Pancreas (tissue), 10 donors: ENCODE measurements at places on chromosomes 5 and 9.

DNA sequence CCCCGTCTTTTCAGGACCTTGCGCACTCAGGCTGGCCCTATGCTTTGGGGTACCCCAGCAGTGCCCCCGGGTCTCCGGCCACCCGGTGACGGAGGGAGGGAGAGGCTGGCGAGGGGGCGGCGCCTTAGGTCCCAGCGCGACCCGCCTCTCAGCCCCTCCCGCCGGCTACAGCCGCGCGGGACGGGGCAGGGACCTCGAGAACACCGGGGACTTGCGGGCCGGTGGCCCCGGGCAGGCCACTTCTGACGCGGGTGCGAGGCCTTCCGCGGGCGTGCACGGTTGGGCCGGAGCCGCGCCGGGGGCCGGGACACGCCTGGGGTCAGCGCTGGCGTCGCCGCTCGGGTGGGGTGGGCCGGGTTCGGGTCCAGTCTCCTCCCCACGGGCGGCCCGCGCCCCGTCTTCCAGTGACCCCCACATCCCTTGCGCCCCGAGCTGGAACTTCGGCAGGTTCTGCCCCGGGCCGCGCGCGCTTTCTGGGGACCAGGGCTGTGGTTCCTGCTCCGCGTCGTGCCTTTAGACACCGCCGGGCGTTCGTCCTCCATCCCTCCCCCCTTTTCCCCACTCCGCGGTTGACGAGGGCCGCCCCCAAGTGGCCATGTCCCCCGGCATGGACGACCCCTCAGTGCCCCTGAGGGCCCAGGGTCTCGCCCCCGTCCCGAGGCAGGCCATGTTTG lies 3.8 kb upstream of the SQSTM1 start:
- no peak for DNase-seq

DNA sequence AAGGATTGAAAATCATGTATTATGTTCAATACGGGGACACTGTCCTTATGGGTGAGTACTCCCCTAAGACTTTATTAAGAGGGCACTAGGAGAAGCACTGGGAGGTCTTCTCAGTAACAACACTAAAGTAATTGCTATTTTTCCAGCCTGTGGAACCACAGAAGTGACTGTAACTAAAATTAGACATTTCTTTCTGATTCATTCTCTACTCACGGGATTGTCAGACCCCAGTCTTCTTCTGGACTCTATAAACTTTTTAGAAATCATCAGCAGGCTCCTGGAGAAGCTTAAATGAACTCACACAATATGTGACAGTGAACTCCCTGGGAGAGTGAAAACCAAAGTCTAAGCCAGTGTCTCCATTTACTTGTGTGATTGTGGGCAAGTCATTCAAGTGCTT lies 14.5 kb downstream of the TLR4 start:
- no peak for DNase-seq

GRCh38 chr5:136731241-136731900 lies 366.0 kb upstream of the TRPC7 start:
- DNase-seq: no peak

DNA sequence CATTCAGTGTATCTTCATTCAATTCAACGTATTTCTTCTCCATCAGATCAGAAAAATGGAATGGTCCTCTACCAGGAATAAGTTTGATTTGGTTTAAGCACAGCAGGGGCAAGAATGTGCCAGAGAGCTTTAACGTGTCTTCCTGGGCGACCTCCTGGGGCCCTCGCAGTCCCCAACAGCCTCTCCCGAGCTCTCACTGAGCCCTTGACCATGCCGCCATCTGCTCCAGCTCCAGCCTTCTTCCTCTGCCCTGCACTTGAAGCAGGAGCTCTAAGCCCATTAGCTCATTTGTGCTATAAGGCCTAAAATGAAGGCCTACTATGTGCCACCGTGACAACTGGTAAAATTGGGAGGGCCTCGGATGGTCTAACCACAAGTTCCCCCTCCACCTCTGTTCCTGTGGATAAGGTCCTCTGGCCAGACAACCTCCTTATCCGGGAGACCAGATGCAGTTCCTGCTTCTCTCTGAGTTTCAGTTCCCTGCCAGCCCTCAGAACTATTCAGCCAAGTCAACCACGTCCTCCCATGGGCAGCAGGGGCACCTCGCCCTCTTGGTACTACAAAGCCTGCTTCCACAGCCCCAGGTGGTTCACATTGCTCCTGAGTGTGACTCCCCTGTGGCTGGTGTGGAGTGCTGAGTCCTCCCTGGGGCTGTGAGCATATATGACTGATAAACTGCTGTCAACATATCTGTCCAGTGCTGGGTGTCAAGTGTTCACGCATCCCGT lies 35.8 kb downstream of the C5orf15 start:
- no peak for DNase-seq

GRCh38 chr9:132896906-132897305 lies 18.2 kb downstream of the SPACA9 start:
- no peak for DNase-seq

- no peak for DNase-seq
Measured at GRCh38 chr9:105044518-105044917, 116.6 kb upstream of the ABCA1 start.

- no peak for DNase-seq
Measured at GRCh38 chr5:178495706-178496105, 94.5 kb downstream of the COL23A1 start.

- no peak for DNase-seq
Measured at GRCh38 chr5:107483231-107484024, 187.3 kb downstream of the EFNA5 start.

DNA sequence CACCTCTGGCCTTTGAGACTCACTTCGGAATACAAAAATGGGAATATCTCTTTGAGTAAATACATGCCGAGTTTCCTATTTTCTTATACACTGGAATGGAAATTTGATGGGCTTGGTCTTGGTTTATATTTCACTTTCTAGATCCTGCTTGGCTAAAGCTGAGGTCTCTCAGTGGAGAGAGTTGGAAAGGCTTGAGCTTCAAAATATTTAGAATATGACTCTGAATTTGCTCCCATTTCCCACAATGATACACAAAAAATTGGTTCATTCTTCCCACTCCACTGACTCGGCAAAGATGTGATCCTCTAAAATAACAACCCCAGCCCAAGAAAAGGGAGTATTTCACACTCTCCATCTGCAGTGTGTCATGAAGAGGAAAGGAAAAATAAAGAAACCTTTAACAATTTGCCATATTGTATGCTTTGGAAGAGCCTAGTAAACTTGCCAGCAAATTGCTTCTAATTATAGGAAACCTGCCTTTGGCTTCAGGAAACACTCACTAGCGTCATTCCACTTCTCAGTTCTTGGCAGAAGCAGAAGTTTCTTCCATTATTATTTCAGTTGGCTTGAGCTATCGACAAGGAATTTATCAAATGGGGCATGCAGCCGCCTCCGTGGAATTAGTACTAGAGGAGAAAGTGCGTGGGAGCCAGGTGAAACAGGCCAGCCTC lies 302.9 kb downstream of the NSG2 start:
- DNase-seq: no peak

DNA sequence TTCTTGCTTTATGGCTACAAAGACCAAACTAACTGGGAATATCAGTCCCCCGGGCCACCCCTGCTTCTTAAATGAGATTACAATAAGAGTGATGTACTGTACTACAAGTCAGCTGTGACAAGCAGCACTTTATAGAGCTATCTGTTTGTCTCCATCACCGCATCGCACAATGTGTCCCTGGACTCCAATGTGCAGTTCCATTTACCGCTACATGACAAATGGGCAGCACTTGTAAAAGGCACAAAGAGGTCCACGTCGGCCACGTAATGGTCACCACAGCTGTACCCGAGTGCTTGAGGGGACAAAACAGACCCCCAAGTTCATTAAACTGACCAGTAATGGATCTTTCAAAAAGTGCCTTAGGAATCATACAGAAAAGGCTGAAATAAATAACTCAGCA lies 54.1 kb downstream of the PSMB7 start:
- DNase-seq: no peak

DNA sequence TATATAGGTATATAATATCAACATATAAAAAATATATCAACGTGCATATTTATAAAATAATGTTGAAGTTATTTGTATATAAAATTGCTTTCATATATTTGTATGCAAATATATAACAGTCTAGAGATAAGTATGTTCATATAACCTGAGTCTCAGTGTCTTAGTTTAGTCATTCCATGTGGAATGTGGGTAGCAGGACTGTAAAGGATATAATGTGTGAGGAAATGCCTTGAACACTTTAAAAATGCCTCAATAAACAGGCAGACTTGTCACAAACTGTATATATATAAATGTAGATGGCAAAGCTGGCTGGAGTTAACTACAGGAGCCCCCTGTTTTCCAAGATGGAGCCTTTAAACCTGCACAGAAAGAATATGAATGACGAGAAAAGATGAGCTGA lies 48.4 kb downstream of the CCDC125 start:
- no peak for DNase-seq

DNA sequence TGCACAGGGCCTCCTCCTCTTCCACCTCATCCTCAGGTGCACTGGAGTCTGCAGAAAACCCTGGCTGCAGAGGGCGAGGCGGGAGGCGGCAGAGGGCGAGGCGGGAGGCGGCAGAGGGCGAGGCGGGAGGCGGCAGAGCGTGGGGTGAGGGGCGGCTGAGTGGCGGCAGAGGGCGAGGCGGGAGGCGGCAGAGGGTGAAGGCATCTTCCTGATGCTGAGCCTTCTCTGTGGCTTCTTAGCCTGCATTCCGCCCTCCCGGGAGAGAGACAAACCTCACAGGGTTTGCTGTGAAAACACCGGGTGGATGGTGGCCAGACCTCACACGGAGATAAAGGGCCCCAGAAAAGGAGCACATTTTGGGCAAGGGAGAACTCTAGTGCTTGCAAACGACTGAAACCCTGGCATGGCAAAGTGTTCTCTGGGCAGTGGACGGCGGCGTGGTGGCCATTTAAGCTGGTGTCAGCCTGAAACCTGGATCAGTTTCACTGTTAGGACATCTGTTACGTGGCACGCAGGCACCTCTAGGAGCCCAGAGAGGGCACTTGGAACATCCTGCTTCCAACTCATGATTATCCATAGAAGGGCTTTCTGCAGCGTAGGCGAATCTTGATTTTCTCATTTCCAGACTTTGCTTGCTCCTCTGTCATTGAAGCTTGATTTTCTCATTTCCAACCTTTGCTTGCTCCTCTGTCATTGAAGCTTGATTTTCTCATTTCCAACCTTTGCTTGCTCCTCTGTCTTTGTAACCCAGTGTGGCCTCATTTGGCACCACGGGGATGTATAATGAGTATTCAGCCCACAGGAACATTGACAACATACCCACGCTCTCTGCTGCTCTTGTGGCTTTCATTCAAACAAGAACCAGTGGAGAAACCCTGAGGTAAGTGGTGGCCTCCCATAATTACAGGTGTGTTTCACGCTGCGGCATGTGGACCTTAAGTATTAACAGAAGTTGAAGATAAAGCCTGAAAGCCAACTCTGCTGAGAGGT lies 16.3 kb upstream of the PLEKHG4B start:
- peak; percentile 28 for DNase-seq

GRCh38 chr9:37364751-37365360 lies 57.6 kb upstream of the GRHPR start:
- no peak for DNase-seq

DNA sequence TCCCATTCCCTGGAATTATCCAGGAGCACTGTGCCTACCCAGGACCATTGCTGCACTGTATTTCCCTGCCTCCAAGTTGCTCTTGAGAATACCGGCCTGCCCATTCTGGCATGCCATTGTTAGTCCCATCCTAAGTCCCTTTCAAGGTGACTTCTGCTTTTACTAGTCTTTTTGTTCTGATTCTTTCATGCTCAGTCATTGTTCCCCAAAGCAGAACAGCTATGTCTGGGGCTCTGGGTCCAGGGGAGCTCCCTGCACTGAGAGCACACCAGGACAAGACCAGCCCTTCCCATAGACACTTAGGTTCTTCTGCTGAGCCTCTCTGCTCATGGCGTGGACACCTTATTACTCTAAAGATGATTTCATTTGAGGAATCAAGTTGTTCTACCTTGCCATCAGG lies 388.9 kb upstream of the KLF4 start:
- no peak for DNase-seq

DNA sequence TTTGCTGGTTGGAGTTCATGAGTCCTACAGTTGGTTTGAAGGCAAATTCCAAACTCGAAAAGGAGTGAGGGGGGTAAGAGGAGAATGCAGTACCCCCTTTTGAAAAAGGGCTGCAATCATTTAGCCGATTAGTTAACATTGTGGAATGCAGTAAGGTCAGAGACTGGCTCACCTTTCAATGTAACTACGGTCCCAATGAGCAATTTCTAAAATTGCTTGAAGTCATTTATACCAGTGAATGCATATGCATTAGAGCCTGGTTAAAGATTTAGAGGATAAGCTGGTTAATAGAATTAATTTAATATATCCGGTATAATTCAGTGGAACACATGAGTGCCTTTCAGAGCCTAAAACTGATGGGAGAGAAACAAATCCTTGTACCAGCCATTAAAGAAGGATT lies 172.6 kb upstream of the PAPPA start:
- DNase-seq: no peak

GRCh38 chr5:170482511-170482910 lies 21.3 kb upstream of the KCNIP1 start:
- no peak for DNase-seq

DNA sequence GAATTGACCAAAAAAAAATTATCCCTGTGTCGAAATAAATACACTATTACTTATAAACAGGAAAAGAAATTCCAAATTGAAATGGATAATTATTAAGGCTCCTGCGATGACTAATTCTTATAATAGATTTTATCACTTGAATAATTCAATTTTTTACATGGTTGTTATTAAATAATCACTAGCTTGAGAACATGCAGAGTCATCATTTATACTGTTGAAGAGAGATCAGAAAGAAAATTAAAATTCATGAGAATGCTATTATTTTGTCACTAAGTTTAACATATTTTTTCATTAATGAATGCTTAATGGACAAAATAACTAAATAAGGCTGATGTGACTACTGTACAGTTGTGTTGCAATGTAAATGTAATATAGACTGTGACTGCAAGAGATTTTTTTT lies 1011.3 kb upstream of the C9orf72 start:
- DNase-seq: no peak

DNA sequence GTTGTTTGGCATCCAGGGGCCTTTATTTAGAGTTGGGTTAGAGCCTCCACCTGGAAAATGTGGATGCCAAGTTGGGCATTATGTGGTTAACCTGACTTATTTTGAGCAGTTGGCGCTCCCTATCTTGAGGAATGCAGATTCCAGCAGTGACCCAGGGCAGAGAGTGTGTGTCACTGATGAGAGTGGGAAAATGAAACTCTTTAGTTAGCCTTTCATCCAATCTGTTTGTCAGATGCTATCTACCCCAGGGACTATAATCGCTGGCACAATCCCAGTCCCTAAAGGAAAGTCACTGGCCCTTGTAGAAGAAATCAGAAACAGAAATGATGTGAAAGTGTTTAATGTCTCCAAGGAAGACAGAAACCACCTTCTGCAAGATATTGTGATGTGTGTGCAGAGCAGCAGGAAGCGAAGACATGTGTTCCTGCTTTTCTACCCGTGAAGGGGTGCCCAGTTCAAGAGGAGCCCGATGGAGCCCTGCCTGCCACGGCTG lies 10.2 kb upstream of the STING1 start:
- DNase-seq: no peak

DNA sequence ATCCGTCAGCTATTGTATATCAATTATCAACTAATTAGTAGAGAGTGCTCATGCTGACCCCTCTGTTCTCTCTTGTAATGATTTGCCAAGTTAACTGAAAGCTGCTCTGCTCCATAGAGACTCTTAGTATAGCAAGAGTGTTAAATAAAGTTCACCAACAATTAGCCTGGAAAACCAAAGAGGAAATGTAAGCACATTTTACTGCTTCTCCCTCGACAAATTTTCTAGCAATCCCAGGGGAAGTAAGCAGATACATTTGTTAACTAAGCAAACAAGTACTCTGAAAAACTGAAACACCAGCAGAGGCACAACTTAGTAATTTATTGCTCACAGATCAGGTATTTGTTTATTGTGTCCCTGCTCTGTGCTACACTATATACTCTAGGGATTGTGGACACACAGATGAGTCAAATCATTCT lies 162.2 kb downstream of the GLIS3 start:
- no peak for DNase-seq

- DNase-seq: no peak
Measured at GRCh38 chr9:110278080-110278707, 21.9 kb upstream of the TXN start.
